ENCODE measurements at places on chromosomes 2 and 18. TPM values are rescaled to one million over a fixed set of nuclear protein-coding genes. Genes with fewer than 3 reads are reported as not detected.

The GKN2 gene
- not detected for total RNA-seq

The C2orf78 gene
- not detected for total RNA-seq

The RGPD8 gene
- 3.4 TPM for total RNA-seq

The FAM237A gene
- total RNA-seq, result not detected

The C2orf66 gene
- not detected for total RNA-seq

The CDCA7 gene
- 28.8 TPM for total RNA-seq

The TMEM37 gene
- total RNA-seq, result not detected

The GGCX gene
- total RNA-seq, result 59.3 TPM

The SP9 gene
- not detected for total RNA-seq

The ABCG8 gene
- not detected for total RNA-seq

The TLX2 gene
- total RNA-seq, result 4.2 TPM

The COL6A3 gene
- total RNA-seq, result 4.1 TPM

All from RPMI7951 (cell line).